ENCODE measurements at places on chromosomes 11 and 22.

DNA sequence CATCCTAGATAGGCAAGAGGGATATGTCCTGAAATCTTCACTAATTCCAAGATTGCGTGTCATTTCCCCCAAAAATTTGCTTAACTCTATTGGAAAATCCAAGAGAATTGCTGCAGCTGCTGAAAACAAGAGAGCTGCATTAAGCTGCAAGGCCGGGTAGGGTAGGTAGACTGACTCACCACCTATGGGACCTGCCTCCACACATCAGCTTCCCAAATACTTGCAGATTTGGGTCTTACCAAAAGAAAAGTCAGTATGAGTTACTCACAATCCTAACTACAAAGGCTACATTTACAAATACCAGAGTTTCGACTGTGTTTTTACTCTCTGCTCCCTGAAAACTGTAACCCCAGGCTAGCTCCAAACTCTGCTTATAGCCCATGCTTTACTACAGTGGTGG is 142.5 kb upstream of the TEAD1 start:
- peak; percentile 71 for DNase-seq

DNA sequence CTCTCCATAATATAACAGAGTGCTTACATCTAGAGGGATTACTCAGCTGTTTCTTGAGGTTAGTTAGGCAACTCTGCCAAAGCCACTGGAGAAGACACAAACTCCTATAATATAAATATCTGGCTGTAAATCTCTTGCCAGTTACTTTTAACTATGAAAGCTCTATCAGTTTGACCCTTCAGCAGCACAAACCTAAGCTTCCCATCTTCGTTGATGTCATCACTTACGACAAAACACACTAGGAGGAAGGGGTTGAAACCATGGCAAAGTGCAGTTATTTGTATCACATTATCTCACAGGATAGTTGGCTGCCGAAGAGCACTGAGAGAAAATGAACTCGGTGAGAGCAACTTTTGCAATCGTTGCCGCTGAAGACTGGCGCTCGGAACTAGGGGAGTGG is 922.1 kb downstream of the OPCML start:
- peak; percentile 3 for DNase-seq

DNA sequence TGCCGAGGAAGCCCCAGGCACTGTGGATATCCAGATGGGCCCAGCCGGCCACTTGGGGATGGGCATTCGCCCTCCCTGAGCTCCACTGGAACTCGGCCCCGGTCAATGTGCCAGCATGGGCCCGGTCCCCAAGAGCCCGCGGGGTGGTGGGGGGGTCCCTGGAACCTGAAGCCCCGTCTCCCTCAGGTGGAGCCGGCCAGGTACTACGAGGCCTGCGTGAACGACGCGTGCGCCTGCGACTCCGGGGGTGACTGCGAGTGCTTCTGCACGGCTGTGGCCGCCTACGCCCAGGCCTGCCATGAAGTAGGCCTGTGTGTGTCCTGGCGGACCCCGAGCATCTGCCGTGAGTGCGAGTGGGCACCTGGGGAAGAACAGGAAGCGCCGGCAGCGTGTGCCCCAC is 21.2 kb downstream of the MUC5AC start:
- DNase-seq: no peak

GRCh38 chr11:3105791-3106735 is 48.8 kb upstream of the CARS1 start:
- no peak for DNase-seq

GRCh38 chr11:34044664-34045485 is 6.7 kb upstream of the CAPRIN1 start:
- peak; percentile 93 for DNase-seq

- DNase-seq: peak; percentile 56
Measured at GRCh38 chr22:29306835-29307595, 565 bp downstream of the GAS2L1 start.

DNA sequence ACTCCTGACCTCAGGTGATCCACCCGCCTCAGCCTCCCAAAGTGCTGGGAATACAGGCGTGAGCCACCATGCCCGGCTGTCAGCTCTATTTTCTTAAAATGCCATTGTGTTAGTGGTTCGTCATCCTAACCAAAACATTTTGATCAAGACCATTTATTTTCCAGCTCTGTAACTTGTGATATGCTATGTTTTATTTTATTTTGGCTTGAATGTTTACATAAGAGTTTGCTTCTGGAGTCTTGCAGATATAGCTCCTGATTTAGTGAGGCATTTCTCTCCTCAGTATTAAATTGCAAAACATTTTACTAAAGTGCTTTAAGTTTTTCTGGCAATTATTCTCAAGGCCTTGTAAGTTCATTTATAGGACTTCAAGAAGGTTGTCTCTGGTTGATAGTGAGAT is 4.4 kb downstream of the EP300 start:
- no peak for DNase-seq

DNA sequence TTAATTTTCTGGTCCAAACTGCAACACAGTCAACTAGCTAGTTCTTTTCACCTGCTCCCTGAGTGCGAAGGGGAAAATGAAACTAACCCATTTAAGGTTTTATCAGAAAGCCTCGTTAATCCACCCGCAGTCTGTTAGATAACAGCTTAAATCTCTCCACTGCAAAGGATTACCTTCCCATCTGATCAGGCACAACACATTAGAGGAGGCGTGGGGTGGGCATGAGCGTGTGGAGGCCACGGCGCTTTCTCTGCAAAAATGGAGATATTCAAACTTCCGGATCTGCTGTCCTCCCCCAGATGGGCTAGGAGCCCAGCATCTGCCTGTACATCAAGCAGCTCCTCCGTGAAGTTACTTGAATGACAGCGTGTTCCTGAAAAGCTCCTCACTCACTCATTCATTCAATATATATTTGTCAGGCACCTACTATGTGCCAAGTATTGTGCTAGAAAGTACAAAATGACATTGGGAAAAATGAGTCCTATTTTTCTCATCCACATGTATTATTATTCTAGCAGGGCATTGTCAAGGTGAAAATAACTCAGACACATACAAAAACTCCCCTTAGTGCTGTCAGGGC is 13.5 kb upstream of the ANKK1 start:
- no peak for DNase-seq

All from fibroblast of mammary gland (primary cell).